Effector memory CD4-positive, alpha-beta T cell (primary cell): ENCODE measurements at places on chromosomes 1 and 21.

DNA sequence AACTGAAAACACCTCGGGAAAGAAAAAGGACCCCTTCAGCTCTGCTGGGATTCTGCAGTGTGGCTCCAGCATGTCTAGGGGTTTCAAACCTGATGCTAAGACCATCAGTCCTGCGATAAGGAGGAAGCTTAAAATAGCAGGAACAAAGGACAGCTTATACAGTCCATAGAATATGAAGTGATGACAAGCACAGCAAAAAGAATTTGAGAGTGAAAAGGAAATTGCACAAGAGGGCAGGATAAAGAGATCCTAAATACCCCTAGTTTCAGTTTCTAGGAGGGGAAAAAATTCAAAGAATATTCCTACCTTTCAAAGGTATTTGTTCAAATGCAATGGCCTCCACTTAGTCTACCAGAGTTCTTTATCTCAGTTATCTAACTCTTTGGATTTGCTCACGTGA is 171.4 kb downstream of the TGFB2 start:
- no peak for DNase-seq

DNA sequence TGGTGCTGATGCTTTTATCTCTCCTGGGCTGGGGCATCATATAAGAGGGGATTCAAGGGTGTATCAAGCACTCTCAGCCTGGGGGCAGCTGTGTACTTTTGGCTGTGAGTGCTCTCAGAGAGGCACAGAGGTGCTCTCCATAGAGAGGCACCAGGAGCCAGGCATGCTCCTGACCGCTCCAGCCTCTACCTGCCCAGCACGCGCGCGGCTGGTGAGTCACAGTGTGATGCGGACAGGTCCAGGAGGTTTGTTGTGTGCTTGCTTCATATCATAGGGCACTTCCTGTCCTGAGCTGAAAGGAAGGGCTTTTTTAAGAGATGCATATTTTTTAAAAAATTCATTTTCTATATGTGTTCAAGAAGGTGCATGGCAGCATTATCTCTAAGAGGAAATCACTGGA is 93.6 kb upstream of the BCAR3 start:
- DNase-seq: no peak

DNA sequence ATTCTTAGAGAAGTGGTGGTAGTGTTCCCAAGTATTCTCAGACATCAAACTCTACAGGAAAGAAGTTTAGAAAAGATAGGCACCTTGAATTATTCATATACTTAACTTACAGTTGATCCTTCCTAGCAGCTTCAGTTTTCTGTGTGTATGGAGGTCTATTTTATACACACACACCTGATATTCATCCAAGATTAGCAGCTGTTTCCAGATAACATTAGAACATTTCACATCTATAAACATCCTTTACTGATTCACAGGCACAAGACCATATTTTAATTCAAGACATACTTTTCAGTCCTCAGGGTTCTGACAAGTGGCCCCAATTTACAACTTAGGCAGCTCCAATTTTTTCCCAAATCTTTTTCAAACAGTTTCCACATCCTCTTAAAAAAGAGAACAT is 287.8 kb upstream of the USP25 start:
- DNase-seq: no peak

DNA sequence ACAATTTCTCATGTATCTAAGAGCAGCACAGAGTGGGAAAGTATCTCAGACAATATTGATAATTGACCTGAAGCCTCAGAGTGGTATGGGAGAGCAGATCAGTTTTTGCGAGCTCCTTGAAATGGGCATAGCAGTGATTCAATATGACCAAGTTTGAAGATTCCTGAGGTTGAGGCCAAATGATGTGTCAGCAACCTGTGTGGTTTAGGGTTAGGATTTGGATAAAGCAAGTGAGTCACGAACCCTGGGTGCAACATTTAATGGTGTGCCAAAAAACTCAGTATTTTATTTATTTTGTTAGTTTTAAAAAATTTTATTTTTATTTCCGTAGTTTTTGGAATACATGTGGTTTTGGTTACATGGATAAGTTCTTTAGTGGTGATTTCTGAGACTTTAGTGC is 92.5 kb upstream of the C21orf91 start:
- no peak for DNase-seq

DNA sequence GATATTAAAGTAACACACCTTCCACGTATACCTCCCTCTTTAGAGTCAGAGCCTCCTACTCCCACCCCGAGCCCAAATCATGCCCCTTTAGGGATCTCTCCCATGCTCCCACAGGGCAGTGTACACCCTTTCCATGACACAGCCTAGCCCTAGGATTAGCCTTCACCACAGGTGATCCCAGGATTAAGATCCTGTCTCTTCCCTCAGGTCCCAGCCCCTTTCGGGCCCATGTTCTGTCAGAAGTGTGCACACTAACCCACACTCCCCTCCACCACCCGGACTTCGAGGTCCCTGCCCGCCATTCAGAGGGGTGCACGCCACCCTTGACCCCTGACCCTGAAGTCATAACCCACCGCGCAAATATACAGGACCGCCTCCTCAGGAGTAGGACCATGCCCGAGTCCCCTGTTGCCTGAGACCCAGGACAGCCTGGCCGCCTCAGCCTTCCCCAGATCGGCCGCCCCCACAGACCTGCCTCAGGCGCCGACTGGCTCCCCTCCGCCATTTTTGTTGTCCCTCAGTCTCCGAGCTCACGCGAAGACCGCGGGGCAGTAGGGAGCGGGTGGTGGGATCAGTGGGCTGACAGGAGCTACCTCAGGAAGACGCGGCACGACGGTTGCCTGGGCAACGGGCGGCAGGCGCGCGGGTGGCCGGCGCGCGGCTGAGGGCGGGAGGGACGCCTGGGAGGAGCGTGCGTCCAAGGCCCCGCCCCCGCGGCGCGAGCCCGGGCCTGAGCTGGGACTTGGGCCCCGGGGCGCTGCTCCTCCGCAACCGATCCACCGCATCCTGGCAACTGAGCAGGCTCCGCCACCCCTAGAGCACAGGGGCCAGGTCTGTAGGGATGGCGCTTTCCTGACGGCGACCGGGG is at the start of gene AGBL4:
AGBL4 (minus strand) TSS at position 663 of the 868 bp plus-strand sequence.
- DNase-seq: no peak

- DNase-seq: no peak
Observed at GRCh38 chr1:154493276-154493675, 8.7 kb upstream of the TDRD10 start.

DNA sequence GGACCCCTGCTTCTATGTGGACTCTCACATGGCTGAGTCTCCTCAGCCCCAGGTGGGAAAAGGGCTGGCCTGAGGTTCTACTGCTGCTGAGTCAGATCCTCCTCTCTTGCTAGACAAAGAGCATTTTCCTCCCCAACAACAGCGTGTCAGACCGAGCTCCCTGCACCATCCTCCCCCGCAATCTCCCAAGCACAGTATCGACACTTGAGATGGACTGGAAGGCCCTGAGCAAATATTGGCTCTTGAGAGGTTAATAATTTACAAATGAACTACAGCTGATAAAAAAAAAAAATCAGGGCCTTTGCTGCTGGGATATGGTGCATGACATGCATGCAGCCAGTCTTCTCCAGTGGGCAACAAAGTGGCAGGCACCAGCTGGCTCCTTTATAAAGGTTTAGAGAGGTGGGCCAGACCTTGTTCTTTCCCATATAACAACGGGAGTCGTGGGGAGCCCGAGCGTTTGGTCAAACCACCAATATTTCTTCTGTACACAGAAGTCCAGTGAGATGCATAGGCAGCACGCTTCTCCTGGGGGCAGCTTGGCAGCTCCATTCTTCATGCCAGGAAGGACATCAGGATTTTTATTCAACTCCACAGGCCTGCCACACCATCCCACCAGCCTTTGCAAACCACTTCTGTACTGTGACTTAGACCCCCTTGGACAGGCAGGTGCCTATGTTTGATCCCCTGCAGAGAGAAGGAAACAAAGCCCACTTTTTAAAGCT is 55.4 kb upstream of the CAMK1G start:
- no peak for DNase-seq

- no peak for DNase-seq
Observed at GRCh38 chr1:107358619-107359327, 217.9 kb downstream of the NTNG1 start.

DNA sequence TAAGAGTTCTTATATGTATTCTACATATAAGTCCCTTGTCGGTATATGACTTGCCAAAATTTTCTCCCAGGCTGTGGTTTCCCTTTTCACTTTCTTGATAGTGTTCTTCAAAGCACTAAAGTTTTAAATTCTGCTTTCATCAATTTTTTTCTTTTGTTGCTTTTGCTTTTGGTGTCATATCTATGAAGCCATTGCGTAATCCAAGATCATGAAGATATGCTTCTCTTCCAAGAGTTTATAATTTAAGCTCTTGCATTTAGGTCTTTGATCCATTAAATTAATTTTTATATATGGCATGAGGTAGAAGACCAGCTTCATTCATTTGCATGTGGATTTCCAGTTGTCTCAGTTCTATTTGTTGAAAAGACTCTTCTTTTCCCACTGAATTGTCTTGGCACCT is 22.2 kb downstream of the DESI2 start:
- DNase-seq: no peak

- no peak for DNase-seq
Observed at GRCh38 chr1:172581779-172582178, 48.8 kb downstream of the SUCO start.

DNA sequence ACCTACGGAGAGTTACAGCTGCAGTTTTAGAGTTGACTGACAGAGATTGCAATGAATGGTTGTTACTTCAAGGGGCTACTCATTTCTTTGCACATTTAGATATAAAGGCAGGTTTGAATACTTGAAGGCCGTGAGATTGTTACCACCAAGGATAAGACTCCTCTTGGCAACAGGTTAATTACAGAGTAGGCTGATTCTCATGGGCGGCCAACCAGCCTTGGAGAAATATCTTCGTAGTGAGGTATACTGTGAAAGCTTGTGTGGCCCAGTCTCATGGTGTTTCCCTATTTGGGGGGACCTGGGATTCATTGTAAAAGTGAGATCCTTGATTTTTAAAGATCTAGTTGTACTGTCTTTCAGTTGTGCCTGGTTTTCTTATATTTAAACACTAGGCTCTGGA is 103.2 kb upstream of the OLFM3 start:
- no peak for DNase-seq

DNA sequence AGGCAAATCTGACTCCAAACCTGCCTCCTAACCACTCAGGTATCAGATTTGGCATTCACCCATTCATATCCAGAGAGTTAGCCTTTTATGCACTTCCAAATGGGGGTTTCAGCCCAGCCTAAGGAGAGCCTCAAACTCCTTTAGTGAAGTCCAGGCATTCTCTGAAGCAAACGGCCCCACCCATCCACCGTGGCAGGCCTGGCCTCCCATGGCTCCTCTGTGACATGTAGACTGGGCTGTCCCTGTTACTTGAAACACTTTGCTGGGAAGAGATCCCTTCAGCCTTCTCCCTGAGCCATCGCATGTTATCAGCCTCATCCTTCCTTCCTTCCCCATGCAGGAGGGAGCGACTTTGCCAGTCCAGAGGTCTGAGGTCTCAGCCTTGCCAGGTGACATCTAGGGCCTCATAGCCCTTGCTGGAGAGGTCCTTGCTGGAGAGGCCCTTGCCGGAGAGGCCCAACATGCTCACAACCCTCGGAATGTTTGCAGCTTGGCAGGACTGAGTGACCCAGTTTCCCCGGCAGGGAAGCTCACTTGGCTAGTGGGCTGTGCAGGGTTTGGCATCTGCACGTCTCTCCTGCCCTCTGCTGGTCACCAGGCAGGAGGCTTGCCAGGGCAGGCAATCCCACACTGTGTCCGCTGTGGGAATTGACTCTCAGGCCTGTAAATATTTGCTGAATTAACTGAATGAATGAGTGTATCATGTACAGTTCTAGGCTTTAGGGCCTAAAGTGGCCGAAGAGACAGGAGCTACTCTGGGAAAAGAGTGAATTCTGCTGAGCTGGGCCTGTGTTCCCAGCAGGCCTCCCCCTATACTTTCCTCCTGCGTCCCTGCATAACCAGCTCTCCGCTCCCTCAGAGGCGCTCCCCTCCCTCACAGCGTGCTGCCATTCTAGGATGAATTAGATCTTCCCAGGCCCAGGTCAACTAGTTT is 26.7 kb upstream of the RBM15 start:
- DNase-seq: peak; percentile 59
